ENCODE measurements at places on chromosomes 1 and 21.

DNA sequence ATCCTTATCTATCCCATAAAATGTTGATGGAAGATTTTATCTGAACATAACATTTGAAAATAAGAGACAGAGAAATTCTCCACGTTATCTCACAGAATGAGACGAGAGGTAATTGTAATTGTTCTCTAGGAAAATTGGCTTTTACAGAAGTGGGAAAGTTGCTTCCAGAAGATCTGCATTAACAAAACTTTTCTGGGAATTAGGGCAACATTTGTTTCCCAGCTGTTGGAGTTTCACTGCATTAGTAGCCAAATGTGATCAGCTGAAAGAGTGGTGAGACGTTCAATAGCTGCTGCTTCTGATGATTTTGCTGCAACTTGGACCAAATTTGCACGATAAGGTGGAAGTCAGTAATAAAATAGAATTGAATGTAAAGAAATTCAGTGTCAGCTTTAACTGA lies 7.6 kb downstream of the CHODL start:
- DNase-seq, result no peak

GRCh38 chr1:150895618-150896017 lies 8.7 kb downstream of the CTXND2 start:
- DNase-seq, result no peak

DNA sequence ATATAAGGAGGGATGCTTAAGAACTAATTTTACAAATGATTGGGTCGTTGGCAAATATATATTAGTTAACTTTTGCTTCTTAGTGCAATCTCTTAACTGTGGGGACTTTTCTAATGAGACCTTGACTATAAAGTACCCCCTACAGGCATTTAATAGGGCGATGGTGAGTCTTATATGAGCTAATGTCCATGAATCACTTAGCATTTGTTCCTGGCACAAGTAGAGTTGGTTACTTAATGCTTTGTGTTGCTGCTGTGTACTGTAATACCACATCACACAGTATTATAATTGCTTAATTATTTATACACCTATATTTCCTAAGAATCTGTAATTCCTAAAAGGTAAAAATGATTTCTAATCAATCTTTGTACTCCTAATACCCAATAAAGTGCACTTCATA lies 25.3 kb upstream of the TMCO1 start:
- no peak for DNase-seq

DNA sequence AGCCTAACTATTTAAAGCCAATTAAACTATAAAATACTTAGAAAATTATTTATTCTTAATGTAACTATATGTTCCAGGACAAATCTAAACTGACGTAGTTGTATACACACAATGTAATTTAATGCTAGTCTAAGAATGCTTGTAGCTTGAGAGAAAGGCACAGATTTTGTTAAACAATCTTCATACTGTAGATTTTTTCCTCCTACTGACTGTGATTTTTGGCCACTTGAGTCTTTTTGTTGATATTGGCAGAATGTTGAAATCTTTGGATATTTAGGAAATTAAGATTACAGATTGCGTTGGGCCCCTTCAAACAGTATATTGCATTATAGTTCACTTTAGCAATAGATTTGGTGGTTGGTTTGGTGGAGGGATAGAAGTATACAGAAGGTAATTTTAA lies 40.5 kb downstream of the ATF3 start:
- DNase-seq, result no peak

- DNase-seq, result no peak
These were observed 391.2 kb downstream of the DPYD start for GRCh38 chr1:97529600-97529999.

DNA sequence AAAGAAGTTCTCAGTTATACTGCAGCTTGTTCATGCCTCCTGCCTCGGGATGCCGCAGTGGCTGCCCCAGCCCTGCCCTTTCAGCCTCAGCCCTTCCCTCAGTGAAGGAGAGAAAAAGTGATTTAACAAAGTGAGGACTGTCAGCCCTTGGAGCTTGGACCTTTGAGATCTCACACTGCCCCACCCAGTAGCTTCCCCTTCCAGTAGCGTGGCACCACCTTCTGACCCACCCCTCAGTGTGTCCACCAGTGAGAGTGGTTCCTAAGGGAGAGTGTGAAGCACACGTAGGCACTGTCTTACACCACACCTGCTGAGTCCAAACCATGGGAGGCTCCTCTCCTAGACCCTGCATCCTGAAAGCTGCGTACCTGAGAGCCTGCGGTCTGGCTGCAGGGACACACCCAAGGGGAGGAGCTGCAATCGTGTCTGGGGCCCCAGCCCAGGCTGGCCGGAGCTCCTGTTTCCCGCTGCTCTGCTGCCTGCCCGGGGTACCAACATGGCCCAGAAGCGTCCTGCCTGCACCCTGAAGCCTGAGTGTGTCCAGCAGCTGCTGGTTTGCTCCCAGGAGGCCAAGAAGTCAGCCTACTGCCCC lies at the start of gene CDA:
TSS of gene CDA (plus strand) at position 464 of the 592 bp plus-strand sequence. CDS start at position 497, 33 bp downstream.
- no peak for DNase-seq

- no peak for DNase-seq
These were observed 1.2 kb downstream of the VAV3 start for GRCh38 chr1:107963601-107964335.

DNA sequence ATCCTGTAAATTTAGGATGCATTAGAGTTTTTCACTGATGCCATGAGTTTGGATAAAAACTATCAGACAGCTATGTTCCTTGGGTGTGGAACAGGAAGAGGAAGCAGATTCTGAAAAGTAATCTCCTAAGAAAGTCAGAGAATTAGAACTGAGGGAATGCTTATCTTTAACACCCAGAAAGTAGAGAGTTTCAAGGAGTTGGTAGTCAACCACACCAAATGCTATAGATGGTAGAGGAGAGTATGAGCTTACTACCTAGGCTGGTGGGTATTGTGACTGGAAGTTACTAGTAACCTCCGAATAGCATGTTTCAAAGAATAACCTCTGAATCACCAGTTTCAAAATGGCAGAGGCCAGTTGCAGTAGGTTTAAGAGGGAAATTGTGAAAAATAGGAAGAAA lies 288.0 kb downstream of the HMCN1 start:
- no peak for DNase-seq

- DNase-seq, result no peak
These were observed 360.6 kb upstream of the USP24 start for GRCh38 chr1:55575571-55576279.

GRCh38 chr1:64834734-64835133 lies 89.9 kb downstream of the RAVER2 start:
- no peak for DNase-seq

- no peak for DNase-seq
These were observed 18.4 kb upstream of the UQCRHL start for GRCh38 chr1:15825800-15826199.

- no peak for DNase-seq
These were observed 8.1 kb upstream of the CNN3 start for GRCh38 chr1:94935034-94935433.

- DNase-seq, result no peak
These were observed 977.9 kb downstream of the BRINP3 start for GRCh38 chr1:189499736-189500135.

GRCh38 chr1:56547977-56548376 lies 31.4 kb downstream of the PLPP3 start:
- DNase-seq, result no peak
